Stimulated activated CD8-positive, alpha-beta memory T cell treated with anti-CD3 and anti-CD28 coated beads, Interleukin-7, amount 100 ng/mL, for 4 hours (primary cell): ENCODE measurements at places on chromosomes 1 and 21.

DNA sequence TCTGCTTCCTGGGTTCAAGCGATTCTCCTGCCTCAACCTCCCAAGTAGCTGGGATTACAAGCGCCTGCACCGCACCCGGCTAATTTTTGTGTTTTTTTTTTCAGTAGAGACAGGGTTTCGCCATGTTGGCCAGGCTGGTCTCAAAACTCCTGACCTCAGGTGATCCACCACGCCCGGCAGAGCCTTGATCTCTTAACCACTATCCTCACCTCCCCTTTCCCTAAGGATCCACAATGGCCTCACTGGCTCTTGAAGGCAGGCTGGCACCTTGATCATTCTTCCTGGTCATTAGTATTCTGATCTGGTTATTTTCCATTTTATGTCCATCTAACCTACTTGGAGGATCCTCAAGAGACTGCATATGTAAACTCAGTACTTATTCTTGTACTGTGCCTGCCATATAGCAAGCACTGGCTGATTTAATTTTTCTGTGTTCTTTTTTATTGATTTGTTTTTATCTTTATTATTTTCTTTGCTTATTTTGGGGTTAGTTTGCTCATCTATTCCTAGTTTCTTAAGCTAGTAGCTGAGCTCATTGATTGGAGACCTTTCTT, 6.3 kb downstream of the RCC1 start:
- no peak for DNase-seq

- DNase-seq, result no peak
These were observed 67.7 kb upstream of the C1orf87 start for GRCh38 chr1:60141276-60141675.

DNA sequence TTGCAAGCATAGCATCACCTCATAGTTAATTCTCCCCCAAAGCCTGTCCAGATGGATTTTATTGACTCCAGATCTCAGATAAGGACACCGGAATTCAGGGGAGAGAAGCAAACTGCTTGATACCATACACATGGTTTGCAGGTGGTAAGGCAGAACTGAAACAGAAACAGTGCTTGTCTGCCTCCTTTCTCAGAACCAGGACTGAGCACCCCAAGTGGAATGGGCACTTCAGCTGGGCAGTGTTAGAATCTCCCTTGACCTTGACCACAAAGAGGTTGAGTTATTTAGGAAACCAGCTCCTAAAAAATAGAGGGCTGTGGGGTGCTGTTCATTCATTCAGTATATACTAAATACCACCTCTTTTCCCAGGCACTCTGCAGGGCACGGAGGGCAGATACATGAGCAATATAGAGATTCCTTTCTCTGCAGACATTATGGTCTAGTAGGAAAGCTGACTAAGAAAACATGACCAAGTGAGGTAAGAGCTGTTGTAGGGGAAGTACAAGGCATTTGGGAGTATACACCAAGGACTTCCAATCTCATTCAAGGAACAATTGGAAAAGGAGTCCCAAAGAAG, 185.2 kb downstream of the C1orf94 start:
- DNase-seq, result no peak

GRCh38 chr1:91334856-91335255, 69.8 kb downstream of the HFM1 start:
- DNase-seq, result no peak

DNA sequence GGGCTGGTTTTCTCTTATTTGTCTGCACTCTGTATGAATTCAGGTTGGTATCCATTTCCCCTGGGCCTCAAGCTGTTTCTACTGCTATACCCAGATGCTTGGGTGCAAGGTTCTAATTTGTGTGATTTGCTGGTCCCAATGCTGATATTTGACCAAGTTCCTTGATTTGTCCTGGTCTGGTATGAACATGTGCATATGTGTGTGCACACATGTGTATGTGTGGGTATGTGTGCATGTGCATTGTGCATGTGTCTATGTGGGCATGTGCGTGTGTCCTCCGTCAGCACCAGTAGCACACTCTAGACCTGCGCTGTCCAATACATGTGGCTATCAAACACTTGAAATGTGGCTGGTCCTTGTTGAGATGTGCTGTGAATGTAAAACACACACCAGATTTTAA, 102.4 kb upstream of the TSPAN2 start:
- no peak for DNase-seq

DNA sequence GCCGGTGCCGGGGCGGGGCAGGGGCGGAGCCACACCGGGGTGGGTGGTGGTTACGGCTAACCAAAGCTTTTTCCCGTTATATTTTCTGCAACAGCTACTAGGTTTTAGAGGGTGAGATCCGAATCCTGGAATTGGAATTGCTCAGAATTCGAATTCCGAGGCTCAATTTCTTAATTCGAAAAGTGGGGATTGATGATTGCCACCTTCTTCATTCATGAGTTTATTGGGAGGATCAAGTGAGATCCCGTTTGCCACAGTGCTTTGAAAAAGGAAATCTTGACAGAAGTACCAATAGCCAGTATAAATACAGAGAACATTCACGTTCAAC, 207 bp upstream of the SVBP start:
- DNase-seq, result no peak
